A673 (cell line): ENCODE measurements at places on chromosomes 3 and 15.

GRCh38 chr15:40235201-40235885, 3.5 kb upstream of the PAK6 start:
- DNase-seq = no peak

GRCh38 chr15:100613208-100613607, 10.8 kb downstream of the ASB7 start:
- no peak for DNase-seq

DNA sequence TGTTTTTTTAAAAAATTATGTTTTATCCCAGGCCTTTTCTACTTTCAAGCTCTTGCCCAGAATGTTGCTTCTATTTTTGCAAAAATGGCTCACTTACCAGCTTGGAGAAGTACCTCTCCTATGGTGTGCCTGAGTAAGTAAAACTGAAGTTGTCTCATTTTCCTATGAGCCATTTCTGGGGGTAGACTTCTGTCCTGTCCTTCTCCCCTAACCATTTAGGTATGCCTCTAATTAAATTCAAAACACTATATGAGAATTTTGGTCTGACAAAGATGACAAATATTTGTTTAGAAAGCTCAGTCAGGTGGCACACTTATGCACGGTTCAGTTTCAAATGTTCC, 282.5 kb upstream of the ICE2 start:
- no peak for DNase-seq

- no peak for DNase-seq
Measured at GRCh38 chr15:42011074-42011473, 9.8 kb downstream of the PLA2G4E start.

DNA sequence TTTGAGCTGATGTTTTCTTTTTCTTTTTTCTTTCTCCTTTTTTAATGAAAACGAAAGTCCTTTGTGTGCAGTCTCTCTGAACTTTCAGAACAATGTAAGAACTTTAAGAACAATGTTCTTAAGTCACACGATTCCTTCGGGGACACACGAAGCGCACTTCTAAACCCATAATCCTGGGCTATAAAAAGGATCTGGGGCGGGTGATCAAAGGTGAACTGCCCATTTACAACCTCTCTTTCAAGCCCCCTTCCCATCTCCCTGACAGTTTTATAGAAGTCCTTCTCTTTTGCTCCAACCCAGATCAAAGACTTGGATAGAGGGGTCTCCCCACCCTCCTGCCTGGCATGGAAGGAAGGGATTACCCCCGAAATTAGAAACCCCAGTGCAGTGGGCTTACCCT, 126.8 kb downstream of the BDH1 start:
- DNase-seq = no peak

DNA sequence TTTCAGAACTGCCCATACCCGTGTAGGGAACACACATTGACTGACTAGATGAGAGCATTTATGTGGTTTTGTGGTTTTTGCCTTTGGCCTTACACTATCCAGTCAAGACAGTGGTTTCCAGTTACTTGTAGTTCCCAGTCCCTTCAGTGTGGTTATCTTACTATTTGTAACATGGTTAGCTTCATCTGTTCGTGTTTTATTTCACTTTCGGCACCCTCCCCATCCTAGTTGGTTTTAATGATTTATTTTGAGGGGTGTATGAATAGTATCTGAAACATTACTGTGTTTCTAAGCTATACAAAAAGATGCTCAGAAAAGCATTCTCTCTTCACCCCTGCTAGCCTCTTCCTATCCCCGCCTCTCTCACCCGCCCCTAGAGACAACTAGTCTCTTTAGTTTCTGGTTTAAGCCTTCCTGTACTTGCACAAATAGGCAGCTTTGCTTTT, 14.1 kb downstream of the LYSMD4 start:
- DNase-seq = no peak

DNA sequence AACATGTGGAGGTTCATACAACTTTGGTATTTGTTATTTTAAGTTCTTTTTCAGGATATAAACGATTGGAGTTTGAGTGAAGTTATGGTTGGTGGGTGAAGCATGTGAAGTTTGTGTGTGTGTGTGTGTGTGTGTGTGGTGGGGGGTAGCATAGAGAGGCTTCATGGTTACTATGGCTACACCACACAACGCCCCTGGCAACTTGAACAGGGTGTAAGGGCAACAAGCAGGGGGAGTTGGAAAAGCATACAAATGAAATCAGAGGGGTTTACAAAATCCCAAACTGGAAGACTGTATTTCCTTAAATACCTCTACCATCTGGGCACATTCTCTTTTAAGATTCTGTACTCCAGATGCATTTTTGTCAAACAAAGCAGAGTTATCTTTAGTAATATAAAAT, 207.5 kb downstream of the SV2B start:
- DNase-seq = no peak

DNA sequence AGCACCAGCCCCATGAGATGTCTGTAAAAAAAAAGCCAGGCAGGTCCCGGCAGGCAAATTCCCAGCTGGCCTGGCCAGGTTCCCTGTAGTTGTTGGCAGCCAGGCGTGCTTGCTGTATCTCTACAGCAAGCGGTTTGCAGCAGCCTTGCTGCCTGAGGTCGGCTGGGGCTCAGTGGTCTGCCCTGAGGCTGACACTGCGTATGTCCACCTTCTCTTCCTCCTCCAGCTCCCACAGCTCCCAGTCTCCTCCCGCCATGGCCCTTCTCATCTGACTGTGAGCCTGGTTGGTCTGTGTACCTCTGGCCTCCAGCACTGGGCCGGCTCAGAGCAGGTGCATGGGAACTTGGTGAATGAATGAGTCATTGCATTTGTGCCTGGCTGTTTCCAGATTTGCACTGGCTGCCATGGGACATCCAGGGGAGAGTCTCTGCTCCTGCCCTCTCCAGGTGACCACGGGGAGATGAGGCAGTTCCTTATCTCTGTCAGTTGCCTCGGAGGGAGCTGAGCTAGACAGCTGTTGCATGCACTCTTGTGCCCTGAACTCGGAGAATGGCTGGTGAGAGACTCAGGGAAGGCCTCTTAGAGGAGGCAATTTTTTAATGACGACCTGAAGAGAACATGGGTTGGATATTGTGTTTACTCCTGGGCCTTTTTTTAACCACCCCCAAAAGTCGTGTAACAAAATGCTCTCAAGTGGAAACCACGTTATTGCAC, 43.0 kb downstream of the SPSB4 start:
- no peak for DNase-seq

DNA sequence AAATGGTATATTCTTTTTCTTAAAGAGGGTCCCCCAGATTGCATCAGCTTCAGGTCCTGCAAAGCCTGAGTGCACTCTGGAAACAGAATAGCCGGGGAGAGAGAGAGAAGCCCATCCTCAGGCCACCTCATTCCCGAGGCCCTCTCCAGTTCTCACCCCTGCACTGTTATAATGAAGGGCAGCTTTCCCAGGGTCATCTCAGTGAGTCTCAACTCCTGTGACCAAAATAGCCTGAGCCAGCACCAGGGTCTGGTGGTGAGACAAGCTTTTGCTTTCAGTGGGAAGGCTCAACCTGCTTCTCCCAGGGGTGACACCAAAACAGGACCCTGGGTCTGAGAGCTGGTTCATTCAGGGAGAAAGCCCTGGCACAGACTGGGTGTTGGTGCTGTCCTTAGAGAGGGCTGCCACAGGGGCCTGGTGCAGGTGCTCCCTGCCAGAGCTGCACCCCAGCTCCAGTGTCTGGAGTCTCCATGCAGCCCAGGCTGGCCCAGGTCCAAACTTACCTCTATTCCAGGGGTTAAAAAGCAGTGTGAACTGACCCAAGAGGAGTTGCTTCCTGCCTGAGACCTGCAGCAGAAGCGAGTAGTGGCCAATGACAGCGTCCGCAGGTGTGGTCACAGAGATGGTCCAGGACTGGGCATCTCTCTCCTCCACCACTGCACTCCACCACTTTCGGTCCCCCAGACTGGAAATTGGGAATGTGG, 6.1 kb downstream of the EPB42 start:
- no peak for DNase-seq

DNA sequence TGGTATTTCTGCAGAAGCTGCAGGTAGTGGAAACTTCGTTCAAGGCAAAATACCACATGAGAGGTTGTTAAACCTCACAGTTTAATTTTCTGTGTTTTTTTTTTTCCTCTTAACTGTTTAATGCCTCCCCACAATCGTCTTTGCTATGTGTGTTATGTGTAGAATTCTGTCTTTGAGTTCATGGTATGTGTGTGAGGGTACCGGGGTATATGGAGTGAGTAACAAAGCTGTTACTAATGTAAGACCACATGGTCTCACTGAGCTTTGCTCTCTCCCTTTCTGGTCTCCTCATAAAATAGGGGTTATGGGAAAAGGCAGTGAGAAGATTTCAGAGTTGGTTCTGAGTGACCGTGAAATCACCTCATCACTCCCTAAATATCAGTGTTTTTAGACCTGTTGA, 143.6 kb downstream of the USP13 start:
- no peak for DNase-seq

- DNase-seq = peak; percentile 82
Measured at GRCh38 chr3:147191795-147192385, 214.5 kb downstream of the ZIC4 start.

- DNase-seq = peak; percentile 21
Measured at GRCh38 chr3:172550347-172550943, 27.2 kb upstream of the TNFSF10 start.

- peak; percentile 31 for DNase-seq
Measured at GRCh38 chr15:25933456-25934158, 70.5 kb upstream of the ATP10A start.

- DNase-seq = no peak
Measured at GRCh38 chr15:70353606-70354345, 256.1 kb upstream of the TLE3 start.

DNA sequence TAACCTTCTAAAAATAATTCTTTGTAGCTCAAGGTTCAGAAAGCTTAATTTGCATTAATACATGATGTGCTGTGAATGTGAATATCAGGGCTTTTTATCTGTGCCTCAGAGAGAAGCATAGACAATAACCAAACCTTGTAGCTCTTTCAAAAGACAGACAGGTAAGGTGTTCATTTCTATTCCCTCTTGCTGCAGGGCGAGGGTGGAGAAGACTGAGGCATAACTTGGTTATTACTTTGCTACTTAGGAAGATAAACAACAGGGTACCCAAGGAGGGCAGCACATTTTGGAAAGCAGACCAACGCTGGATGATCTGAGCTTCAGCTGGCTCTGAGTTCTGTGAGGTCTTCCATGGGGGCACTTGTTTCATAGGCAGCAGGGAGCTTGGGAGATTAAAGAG, 408.6 kb upstream of the RARB start:
- no peak for DNase-seq

DNA sequence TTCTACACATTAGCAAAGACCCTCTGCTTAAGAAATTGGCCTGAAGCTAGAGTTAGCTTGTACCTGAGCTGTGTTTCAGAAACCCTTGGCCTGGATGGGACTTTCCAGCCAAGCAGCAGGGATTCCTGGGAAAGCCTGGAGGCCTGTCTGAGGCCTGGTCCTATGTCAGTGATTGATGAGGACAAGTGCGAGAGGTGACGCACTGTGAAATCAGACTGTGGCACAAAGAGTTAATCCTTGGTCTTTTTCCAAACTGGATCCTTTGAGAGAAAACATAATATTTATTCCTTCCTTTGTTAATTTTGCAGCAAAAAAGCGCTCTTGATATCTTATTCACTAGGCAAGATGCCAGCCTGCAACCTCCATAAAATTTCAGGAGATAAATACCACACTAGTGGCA, 225.0 kb upstream of the ATP11B start:
- peak; percentile 5 for DNase-seq

- no peak for DNase-seq
Measured at GRCh38 chr15:87033056-87033455, 953.4 kb downstream of the AGBL1 start.

DNA sequence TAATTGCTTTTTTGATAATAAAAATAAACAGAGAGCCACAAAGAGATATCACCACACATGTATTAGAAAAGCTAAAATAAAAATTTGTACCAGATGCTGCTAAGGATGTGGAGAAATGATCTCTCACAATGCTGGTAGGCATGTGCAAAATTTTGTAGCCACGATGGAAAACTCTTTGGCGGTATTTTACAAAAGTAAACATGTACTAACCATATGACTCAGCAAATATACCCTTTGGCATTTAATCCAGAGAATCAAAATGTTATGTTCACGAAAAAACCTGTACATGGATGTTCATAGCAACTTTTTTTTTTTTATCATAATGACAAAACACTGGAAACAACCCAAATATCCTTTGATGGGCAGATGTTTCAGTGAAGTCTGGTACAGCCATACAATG, 261.2 kb downstream of the LPP start:
- DNase-seq = no peak

DNA sequence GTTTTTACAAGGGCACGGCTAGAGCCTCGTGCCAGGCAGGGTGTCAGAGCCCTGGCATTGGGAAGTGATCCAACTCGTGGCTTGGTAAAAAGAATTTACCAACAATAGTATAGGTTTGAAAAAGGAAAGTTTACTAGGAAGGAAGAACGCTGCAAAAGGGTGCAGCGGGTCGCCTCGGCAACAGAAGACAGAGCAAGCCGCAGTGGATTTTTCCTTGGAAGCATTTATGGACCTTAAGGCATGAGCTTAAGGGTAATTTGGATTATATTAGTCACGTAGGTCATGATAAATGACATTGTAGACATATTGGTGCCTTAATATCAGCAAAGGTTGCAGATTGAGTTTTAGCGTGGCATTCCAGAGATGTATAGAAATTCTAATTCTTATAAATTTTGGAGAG, 163.4 kb upstream of the PPP2R3A start:
- no peak for DNase-seq

- DNase-seq = no peak
Measured at GRCh38 chr3:66037986-66038369, 740 bp downstream of the MAGI1 start.

- no peak for DNase-seq
Measured at GRCh38 chr3:167520266-167521005, 46.6 kb upstream of the SERPINI2 start.

DNA sequence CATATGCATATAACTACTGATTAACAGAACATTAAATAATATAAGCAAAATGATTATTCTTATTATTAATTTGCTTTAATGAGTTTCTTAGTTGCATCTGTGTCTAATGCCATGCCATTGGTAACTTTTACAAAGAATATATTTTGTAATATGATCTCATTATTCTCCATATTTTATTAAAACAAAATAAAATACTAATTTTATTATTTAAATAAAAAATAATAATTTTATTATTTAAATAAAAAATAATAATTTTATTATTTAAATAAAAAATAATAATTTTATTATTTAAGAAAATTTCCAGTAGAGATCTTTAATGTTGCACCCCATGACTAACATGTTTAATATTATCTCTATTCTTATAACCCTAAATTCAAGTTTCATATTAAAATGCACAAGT, 771.1 kb downstream of the NR2F2 start:
- DNase-seq = no peak

DNA sequence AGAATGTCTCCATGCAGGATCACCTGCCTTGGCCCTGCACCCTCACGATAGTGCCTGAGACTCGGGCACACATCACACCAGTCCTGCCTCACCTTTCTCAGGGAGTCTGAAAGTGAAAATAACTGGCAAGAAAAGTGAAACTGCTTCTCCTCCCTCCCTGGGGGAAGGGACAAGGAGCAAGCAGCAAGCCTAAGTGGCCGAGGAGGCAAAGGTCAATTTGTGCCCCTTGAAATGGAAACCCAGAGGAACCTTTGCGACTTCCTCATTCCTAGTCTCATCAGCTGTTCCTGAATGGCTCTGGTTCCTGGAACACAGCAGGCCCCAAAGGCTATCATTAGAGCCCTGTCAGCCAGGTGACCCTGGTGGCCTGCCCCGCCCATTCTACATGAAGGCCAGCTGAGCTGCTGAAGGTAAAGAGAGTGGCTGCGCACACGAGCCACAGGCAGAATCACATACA, 28.0 kb upstream of the SLCO2A1 start:
- no peak for DNase-seq

- DNase-seq = no peak
Measured at GRCh38 chr15:36942248-36942827, 158.0 kb downstream of the MEIS2 start.
